CD8-positive, alpha-beta T cell (primary cell): ENCODE measurements at places on chromosomes 12 and 14.

GRCh38 chr12:3041558-3042164 is 35.5 kb upstream of the TSPAN9 start:
- peak; percentile 16 for DNase-seq

- DNase-seq, result no peak
Observed at GRCh38 chr14:64845878-64846277, 33.8 kb downstream of the SPTB start.

GRCh38 chr12:11967376-11968047 is 103.2 kb upstream of the BCL2L14 start:
- no peak for DNase-seq

DNA sequence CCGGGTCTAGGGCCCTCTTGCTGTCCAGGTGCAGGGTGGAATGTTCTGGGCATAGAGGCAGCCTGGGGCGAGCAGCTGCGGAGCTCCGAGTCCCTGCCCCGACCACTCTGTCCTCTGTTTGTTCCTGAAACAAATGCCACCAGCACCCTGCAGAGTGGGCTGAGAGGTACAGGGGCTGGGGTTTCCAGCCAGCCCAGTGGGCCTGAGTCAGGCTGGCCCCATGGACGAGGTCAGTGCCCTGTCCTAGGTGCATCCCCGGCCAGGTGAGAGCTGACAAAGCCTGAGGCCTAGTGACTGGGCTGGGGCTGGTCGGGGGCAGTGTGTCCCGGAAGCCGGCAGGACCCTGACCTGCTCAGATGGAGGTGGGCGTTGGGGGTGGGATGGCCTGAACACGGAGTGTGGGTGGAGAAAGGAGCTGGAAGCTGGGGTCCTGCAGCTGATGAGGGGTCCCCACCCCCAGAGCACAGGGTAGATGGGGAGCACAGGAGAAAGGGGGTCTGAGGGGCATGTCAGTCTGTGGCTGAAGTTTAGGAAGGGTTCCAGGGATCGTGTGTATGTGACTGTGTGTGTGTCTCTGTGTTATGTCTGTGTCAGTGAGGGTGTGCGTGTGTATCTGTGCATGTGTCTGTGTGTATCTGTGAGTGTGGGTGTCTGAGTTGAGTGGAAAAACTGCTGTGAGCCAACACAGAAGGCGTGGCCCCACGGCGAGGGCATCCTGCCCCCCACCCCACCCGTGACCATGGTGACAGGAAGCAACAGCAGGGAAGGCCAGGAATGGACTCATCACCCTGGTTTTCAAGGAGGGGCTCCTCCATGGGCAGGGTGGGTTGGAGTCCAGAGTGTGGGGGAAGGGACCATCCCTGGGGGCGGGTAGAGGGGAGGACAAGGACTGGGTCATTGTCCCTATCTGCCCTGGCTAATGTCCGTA is 2.4 kb upstream of the CRIP1 start:
- DNase-seq, result peak; percentile 74

- no peak for DNase-seq
Observed at GRCh38 chr12:1094714-1095113, 103.7 kb downstream of the ERC1 start.

- no peak for DNase-seq
Observed at GRCh38 chr12:110921262-110921661, 883 bp upstream of the MYL2 start.

DNA sequence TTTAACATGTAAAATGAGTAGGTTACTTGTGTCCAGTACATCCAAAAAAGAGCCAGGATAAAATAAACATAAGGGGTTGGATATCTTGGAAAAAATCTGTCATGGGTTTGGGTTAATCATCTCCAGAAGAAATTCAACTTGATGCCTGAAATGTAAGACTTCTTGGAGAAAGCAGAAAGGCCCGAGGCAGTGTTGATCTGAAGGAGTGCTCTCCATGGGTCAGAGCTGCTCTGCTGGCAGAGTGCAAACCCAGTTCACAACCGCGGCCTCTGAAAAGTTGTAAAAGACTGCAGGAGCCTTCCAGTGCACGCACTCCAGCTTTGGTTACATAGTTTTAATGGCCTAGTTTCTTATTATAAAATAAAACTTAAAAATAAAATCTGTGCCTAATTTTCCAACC is 97.3 kb upstream of the ALX1 start:
- DNase-seq, result no peak

- DNase-seq, result no peak
Observed at GRCh38 chr12:7512553-7512952, 9.0 kb upstream of the CD163 start.

DNA sequence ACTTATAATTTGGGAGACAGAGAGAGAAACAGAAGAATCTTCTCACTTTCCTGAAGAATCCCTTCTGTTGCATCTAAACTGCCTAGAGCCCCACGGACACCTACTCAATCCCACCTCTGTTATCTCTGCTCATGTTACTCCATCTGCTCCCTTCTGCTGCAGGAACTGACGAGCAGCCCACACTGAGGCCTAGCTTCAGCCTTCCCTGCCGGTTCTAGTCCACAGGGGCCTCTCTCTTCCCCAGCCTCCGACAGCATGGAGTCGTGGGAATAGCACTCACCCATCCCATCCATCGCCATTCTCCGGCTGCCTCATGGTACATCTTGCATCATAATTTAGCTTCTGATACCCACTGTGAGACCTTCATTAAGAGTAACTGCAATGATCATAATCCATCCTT is 4.0 kb downstream of the RAB15 start:
- DNase-seq, result no peak

- DNase-seq, result no peak
Observed at GRCh38 chr12:19244312-19244711, 114.8 kb downstream of the PLEKHA5 start.
